Right forelimb (tissue), 1 donor: ENCODE measurements at places on chromosomes 5 and 9.

- DNase-seq: no peak
Measured at GRCh38 chr9:128823903-128824406, 5.6 kb downstream of the SPOUT1 start.

DNA sequence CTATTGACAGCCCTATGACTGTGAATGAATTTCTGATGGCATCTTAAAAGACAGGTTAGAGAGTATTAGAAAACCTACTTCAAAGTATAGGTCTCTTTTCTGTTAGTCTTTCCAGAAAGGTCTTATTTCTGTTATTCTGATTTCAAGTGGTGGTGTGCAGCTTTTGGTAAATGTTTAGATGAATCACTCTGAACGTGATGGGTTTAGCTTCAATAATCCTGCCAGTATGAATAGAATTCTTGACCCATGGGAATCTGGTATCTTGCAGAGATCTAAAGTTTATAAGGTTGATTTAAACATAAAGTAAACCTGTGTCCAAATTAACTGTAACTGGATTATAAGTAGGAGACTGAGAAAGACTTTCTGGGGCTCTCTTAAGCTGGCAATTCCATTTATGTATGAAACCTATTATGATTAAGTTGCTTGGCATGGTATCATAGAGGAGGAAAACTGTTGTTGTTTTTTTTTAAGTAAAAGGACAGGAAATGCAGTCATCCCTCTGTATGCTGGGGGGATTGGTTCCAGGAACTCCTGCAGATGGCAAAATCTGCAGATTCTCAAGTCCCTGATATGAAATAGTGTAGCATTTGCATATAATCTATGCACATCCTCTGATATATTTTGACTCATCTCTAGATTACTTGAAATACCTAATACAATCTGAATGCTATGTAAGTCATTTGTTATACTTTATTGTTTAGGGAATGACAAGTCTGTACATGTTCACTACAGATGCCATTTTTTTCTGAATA is 77.0 kb upstream of the ADAMTS19 start:
- DNase-seq: no peak

DNA sequence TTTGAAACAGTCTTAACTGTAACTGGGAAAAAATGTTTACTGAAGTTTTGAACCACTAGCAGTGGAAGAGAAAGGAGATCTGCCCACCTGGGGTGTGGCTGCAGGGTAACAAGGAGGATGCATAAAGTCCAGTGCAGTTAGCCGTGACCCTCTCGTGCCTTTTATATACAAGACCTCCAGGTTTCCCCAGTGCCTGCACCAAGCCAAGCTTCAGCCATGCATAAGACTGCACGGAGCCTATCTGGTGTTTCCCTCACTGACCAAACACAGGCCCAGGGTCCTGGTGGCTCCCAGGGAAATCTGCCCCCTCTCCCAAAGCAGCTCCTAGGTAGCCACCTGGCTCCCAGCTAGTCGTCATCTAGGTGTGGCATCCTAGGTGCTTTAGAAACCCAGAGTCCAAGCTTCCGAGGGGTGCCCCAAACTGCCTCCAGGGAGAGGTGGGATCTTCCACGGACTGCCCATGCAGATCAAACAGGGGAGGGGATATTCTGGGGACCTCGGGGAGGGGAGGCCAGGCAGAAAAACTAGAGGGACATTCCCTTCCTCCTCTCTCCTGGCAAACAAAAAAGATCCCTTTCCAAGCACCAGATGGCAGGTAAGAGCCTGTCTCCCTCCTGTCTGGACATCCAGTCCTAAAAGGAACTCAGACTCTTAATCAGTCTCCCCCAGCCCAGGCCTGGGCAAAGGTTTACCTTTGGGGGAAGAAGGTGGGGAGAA is 2.7 kb downstream of the SHB start:
- DNase-seq: no peak

DNA sequence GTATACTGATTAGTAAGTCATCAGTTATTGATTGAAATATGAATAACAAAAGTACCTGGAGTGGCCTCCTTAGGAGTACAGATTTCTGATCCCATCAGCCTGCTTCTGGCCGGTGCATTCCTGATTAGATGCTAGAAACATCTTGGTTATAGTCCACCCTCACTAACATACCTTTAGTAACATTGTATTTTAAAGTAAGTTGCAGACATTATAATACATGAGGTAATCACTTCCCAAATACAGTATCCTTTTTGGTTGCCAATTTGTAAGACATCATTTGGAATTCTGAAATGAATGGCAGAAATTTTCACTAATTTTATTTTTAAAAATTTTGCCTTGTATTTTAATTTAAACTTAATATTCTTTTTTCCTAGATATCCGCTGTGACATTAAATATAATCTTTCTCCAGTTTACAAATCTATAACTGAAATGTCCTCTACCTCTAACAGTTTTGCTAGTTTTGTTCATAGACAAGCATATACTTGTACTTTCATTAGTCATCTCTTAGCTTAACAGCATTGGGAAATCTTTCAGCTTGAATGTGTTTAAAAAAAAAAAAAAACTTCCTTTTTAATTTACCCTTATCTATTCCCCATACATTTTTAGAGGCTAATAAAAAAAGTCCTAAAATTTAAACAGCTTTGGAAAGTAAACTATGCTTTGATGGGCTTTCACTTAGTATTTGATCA is 178.9 kb downstream of the XRCC4 start:
- DNase-seq: no peak
